ENCODE measurements at places on chromosomes 16 and 17.

GRCh38 chr16:28910086-28911031 is 14.7 kb downstream of the RABEP2 start:
- no peak for DNase-seq

DNA sequence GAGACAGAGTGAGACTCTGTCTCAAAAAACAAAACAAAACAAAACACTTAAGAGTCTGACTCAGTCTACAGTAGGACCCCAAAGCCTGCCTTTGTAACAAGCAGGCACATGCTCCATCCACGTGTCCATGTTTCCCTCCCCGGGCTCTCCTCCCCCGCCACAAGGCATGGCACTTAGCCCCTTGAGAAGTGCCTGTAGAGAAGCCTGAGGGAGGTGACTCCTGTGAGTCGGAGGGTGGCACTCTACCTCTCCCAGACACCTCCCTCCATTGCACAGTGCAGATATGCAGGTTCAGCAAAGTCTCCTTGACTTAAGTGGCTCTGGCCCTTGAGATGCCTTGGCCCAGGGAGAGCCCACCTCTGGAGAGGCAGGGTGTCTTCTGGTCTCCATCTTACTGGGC is 6.8 kb downstream of the FHOD1 start:
- DNase-seq, result no peak

- DNase-seq, result no peak
Observed at GRCh38 chr17:38441429-38442061, 13.3 kb downstream of the ARHGAP23 start.

GRCh38 chr17:28467456-28468025 is 5.9 kb upstream of the SLC13A2 start:
- no peak for DNase-seq

GRCh38 chr16:63976345-63976744 is 1145.5 kb downstream of the CDH11 start:
- DNase-seq, result no peak

GRCh38 chr16:71666928-71667707 is 41.1 kb downstream of the MARVELD3 start:
- no peak for DNase-seq

- DNase-seq, result no peak
Observed at GRCh38 chr17:51685287-51685909, 425.1 kb downstream of the UTP18 start.

DNA sequence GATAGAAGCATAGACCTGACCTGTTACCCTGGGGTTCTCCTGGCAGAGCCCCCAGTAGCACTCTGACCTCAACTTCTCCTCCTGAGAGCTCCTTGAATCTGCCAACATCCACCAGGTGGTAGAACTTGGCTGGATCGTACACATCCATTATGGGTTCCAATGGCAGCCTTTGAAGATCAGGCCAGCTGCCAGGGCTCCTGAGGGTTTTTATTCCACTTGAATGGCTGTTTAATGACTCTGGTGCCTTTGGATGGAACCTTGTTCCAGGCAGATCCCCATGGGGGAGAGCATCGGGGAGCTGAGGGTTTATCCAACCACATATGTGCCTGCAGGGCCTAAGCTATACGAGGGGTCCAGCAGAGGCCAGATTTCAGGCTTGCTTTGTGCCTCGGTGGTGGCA is 47.1 kb upstream of the CLEC19A start:
- no peak for DNase-seq
